Stimulated activated naive CD4-positive, alpha-beta T cell treated with Interleukin-2 at 50 U/mL for 16 hours (primary cell): ENCODE measurements at places on chromosomes 11 and 22.

DNA sequence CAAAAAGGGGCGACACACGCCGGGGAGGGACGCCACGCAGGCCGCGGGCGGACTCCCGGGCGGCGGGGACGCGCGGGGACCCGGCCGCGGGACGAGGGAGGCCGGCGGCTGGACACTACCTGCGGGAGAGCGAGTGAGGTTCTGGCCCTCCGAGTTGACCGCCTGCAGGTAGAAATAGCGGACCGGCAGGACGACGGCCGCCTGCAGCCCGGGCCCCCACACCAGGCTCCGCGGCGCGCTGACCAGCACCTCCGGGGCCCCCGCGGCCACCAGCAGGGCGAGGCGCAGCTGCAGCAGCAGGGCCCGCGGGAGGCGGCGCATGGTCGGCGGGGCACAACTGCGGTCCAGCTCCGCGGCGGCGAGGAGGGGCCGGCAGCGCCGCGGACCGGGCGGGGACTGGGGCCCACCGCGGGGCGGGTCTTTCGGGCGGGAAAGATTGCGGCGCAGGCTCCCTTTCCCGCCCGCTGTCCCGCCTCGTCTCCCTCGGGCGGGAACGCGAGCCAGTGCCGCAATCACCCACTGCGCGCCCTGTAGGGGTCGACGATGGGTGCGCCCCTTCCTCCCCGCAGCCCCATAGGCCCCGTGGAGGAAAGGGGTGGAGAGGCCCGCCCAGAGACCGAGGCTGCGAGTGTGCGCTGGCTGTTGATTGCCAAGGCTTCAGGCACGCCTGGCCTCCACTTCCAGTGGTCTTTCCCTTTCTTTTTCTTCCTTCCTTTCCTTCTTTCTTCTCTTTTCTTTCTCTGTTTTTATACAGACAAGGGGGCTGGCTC is at the start of gene POGLUT3:
POGLUT3 (minus strand) TSS at position 339 of the 770 bp plus-strand sequence; CDS start at position 321, 18 bp downstream.
- DNase-seq, result peak; percentile 32

DNA sequence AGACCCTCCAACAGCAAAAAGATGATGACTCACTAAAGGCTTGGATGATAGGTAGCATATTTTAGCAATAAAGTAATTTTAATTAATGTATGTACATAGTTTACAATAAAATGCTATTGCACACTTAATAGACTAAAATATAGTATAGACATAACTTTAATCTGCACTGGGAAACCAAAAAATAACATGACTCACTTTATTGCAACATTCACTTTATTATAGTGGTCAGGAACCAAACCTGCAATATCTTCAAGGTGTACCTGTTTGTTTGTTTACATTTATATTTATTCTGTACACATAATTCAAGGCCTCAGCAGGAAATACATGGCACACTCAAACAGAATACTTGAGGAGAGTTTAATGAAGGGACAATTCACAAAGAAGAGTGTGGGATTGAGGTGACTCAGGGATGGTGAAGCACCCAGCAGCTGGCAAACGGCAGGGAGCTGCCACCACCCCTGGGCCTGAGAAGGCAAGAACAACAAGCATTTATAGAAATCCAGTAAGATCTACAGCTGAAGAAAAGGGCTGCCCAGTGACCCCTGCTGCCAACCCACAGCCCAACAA is 51.5 kb upstream of the POU2AF2 start:
- DNase-seq, result no peak

GRCh38 chr11:1303126-1303821 is 6.2 kb downstream of the TOLLIP start:
- no peak for DNase-seq

DNA sequence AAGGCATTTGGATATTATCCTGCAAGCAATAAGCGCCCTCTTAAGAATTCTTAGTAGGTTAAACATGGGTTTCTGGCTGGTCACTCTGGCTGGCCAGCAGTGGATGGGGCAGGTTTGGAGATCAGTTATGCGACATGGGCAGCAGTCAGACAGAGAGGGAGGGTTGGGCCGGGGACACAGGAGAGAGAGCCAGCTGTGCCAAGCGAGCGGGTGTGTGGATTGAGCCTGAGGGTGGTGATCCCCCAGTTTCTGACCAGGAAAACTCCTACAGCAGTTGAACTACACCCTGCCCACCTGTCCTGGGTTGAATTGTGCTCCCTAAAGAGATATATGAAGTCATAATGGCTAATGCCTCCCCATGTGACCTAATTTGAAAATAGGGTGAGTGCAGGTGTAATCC is 671.2 kb downstream of the TBC1D22A start:
- DNase-seq, result no peak

- no peak for DNase-seq
Measured at GRCh38 chr11:665704-666281, 28.7 kb downstream of the DRD4 start.
